Urothelium cell line (cell line): ENCODE measurements at places on chromosomes 4 and X.

GRCh38 chrX:150084496-150085229 lies 146.4 kb upstream of the EOLA2 start:
- no peak for DNase-seq

- no peak for DNase-seq
Measured at GRCh38 chrX:72130762-72131250, 909 bp downstream of the RTL5 start.

DNA sequence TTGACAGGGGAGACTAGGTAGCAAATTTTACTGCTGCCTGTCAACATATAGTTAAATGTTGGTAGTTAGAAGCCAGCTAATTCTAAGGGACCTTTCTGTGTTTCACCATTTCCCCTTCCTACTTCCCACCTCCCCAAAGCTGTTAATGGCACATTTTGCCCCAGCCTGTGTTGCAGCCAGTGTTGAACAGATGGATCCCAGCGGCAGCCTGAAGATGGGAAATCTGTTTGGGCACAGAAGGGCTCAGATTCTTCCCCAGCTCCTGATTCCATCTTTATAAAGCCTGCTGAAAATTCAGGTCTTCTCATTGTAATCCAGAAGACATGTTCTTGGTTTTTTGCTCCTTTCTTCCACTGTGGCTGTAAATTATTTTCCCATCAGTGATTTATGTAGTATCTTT lies 89.0 kb downstream of the SPRY1 start:
- DNase-seq, result no peak

GRCh38 chrX:1558761-1559468 lies 21.9 kb upstream of the P2RY8 start:
- no peak for DNase-seq

- DNase-seq, result no peak
Measured at GRCh38 chr4:34271479-34272355, 1972.6 kb downstream of the ARAP2 start.

DNA sequence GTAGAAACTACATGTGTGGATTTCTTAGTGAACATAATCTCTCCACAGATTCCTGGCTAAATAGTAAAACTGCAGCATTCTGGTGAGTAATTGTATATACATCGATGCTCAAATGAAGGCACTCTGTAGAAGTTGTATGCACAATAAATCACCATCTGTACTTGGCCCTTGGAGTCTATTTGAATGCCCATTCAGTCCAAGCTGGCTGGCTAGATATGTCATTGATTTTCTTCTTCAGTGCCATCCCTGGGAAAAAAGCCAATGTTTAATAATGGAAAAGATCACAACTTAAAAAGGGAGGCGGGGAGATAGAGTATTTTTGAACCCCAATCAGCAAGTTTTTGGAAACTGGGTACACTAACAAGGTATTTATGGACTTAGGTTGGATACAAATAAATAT lies 381.0 kb upstream of the TEX13C start:
- DNase-seq, result no peak

DNA sequence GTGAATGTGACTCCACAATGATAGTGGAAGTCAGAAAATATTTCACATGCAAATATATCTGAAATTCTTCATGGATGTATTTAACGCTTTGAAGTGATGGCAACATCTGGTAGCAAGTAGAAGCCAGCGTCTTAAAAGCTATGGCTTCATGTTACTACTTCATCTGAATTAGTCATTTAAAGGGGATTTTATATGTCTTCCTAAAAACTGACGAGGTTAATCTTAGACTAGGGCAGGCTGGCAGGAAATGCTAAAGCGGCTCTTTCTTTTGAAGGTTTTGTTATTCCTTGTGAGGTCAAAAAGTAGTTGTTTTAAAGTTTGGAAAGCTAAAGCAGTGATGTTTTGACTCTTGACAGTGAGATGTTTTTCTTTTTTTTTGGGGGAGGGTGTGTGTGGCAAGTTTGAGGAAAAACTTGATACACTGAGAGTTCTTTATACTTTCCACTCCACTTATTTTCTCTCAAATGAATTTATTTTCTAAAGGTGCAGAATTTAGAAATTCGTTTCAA lies 22.6 kb downstream of the PLS3 start:
- no peak for DNase-seq

GRCh38 chr4:54230484-54231418 lies 1.7 kb downstream of the PDGFRA start:
- DNase-seq, result no peak

GRCh38 chr4:118265312-118266144 lies 87.3 kb downstream of the PRSS12 start:
- no peak for DNase-seq

DNA sequence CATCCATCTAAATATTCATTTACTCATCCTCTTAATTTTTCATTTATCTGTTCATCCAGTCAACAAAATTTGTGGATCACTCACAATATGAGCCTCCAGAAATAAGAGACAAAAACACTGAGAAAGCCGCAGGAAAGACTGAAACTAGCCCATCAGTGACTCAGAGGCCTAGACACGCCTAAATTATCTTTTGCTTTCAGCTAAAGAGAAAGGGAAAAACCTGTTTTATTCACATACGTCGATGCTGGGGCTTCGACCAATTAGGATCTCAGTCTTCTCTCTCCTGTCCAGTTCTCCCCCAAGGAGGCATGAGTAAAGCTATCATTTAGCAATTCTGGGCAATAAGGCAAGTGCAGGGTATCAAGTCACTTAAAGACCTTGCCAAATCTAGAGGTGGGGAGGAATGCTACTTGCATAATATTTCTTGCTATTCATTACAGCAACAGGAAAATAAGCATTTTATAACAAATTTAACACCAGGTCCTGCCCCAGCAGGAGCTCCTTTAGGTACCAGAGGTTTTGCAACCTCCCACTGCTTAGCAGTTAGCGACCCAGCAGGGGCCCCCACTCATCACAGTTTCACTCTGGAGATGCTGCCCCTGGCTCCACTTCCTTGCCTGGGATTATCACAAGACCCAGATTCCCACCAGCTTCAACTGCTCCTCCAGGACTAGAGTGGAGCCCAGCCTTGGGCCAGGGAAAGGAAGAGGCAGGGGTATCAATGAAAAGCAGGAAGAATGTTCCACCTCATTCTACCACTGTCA lies 30.1 kb upstream of the TMEM154 start:
- no peak for DNase-seq

DNA sequence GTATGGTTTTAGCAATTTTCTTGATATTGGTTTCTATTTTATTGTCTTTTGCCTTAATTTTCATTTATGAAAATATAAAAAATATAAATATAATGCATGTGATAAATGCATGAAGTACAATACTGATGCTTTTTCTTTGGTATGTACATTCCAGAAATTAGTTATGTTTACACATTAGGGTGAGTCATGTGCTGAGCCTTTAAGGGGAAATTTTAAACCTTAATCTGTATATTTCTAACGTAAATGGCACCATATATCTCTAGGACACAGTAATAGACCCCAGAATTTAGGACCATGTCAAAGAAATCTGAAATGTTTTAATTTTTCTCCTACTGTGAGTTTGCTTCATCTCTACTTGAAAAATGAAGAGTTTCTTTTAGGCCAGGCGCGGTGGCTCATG lies 117.8 kb upstream of the SPRY1 start:
- no peak for DNase-seq

GRCh38 chr4:86233681-86234080 lies 126.2 kb downstream of the MAPK10 start:
- no peak for DNase-seq

- no peak for DNase-seq
Measured at GRCh38 chrX:31331928-31332327, 260.1 kb upstream of the FTHL17 start.

DNA sequence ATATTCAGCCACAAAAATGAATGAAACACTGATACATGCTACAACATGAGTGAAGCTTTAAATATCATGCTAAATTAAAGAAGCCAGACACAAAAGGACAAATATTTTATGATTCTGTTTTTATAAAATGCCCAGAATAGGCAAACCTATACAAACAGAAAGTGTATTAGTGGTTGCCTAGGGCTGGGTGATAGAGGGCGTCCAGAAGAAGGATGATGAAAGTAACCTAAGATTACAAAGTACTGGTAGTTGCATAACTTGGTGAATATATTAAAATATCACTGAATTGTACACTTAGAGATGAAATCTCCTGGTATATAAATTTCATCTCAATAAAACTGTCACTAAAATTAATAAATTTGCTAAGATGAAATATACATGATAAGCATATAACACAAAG lies 67.5 kb downstream of the FBXW7 start:
- no peak for DNase-seq

- no peak for DNase-seq
Measured at GRCh38 chrX:152202886-152203285, 64.5 kb upstream of the MAGEA10 start.

DNA sequence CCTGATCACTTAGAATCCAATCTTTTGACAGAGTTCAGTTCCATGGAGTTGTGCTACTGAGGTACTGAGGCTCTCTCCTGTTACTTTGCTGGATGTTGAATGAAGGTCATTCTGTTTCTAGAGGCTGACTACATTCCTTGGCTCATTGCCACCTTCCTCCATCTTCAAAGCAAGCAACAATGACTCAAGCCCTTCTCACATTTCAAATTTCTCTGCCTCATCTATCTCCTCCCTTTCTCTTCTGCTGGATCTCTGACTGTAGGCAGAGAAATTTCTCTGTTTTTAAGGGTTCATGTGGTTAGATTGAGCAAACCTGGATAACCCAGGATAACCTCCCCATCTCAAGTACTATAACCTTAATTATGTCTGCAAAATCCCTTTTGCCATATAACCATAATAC lies 775.4 kb downstream of the STPG2 start:
- DNase-seq, result peak; percentile 50

DNA sequence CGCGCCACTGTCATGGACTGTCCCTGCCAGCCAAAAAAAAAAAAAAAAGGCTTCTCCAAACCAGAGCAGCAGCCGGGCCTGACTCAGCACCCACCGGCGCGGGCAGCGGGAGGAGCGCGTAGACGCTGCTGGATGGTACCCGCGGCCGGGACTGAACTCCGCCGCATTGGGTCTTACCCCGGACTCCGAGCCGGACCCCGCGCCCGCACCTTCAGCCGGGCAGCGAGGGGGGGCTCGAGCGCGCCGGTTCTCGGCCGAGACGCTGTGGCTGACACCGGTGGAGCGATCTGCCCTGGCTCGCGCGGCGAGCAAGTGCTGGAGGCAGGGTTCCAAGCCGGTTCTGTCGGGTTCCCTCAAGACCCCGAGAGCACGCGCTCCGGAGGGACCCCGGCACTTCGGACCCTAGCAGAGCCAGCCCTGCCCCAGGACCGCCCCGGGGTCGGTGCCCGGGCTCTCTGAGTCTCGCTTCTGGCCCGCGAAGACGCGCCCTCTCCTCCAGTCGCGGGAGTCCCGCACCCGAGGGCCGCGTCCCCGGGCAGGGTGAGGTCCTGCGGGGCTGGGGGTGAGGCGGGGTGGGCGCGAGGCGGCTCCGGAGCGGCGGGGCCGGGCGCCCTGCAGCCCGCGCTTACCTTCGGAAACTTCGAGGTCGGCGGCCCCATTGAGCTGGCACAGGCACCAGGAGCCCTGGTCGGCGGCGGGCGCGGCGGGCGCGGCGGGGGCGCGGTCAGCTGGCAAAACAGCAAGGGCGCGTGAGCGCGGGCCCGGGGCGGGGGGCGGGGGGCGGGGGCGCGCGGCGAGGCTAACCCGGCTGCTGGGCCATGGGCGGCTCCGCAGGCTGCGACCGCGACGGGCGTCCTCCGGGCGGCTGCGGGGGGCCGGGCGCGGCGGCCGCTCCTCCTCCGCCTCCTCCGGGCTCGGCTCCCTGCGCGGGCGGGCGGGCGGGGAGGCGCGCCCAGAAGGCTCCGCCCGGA lies 11.8 kb upstream of the MAN2B2 start:
- peak; percentile 54 for DNase-seq

- no peak for DNase-seq
Measured at GRCh38 chr4:88138561-88138960, 19.9 kb downstream of the ABCG2 start.

DNA sequence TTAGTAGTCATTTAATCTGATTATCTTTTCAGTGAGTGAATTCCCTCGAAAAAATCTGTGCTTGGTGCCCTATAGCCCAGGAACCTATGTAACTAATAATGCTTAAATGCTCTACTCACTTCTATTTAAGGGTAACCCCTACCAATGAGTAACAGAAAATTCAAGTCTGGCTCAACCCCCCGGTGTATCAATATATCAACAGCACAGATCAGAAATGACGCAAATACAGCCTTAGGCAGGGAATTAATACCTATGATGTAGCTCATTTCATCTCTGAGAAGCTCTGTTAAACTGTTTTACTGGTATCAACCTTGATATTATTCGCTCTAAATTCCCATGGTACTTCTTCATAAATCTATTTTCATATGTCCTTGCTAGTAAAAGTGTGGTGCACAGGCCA lies 28.6 kb downstream of the PDGFC start:
- DNase-seq, result no peak

- no peak for DNase-seq
Measured at GRCh38 chr4:13963601-13964000, 336.1 kb upstream of the BOD1L1 start.

- DNase-seq, result no peak
Measured at GRCh38 chr4:165610679-165611437, 232.1 kb downstream of the CPE start.

DNA sequence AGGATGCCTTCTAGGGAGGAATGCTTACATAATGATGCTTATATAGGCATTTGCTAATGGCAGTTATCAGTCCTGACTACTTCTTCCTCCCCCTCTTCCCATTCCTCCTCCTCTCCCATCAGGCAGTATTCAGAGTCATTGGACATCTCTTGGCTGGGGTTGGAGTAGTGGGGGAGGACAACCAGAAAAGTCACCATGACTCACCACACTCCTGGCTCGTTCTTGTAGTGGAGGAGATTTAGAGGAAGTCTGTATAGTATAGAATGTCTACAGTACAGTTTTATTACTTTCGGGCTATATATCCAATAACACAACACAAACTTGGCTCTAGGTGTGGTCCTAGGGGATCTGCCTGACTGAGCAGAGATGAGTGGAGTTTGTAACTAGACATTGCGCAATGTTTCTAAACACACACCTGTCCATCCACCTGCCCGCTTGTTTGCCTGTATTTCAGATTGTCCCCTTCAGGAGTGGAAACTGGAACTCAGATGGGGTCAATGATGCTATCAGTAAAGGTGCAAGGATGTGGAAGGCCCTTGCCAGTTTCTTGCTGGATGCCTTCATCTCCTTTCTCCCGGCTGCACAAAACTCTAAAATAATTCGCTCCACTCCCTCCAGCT lies 27.9 kb upstream of the KIAA1210 start:
- peak; percentile 36 for DNase-seq

DNA sequence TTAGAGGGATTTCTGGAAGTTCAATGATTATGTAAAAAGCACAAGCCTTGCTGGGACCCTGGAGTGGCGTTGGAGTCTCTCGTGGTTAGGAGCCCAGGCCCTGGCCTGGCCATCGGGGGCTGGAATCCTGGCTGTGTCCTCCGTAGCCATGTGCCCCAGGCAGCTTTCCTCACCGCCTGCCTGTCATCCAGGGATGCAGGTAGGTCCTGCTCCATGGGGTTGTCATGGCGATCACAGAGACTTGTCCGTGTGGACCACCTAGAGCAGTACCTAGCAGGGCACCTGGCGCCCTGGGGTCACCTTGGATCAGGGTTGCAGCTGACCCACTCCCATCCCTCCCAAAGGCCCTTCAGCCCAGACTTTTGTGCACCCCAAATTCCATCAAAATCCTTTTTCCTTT lies 30.2 kb upstream of the WFS1 start:
- no peak for DNase-seq

- peak; percentile 1 for DNase-seq
Measured at GRCh38 chrX:139642241-139642927, 65.6 kb downstream of the MCF2 start.
